WTC11 (cell line): ENCODE measurements at places on chromosomes 12 and 14. TPM values are rescaled to one million over a fixed set of nuclear protein-coding genes. Genes with fewer than 3 reads are reported as not detected.

The SLC39A9 gene
- total RNA-seq: 39.2 to 44.1 TPM (median 42.6 TPM) in 3 replicates

The PLA2G1B gene
- total RNA-seq: 0.92 to 1.8 TPM (median 1.4 TPM) in 3 replicates

The P2RX2 gene
- total RNA-seq: 1.6 to 2.6 TPM (median 2.1 TPM) in 3 replicates

The SDSL gene
- total RNA-seq: 0.41 to 0.96 TPM (median 0.52 TPM) in 3 replicates

The RPGRIP1 gene
- total RNA-seq: 0.41 to 0.71 TPM (median 0.50 TPM) in 3 replicates

The CLEC1A gene
- total RNA-seq: not detected in 3 replicates

DNA sequence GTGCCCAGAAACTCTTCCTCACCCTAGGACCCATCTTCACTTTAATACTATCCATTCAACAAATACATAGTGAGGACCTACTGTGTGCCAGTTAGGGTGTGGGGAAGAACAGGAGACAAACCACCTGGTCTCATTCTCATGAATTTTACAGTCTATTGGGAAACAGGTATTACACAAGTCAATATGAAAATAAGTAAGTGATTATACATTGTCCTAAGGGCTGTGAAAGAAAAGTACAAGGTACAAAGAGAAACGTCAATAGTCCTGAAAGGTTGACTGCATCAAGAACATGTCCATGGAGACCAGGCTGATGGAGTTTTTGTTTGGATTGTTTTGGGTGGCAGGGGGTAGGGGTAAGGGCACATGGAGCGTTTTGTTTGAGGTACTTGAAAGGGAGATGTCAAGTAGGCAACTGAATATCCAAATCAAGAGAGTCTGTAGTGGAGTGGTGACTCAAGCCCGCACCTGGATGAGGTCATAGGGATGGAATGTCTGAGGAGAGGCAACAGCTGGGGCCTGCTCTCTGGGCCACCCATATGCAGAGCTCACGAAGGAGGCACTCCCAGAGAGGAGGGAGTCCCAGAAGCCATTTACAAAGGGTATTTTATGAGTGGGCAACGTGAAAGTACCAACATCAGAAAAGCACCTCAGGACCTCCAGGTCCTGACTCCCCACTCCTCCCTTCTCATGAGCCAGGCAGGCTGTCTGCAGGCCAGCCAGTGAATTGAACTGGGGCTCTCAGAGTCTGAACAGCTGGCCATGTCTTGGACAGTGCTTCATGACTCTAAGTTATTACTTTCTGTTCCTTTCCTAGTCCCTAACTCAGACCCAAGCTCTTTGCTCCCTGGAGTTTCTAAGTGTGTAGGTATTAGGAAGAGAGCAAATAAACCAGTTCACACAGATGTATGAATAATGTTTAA, 272.0 kb downstream of the ZFP36L1 start:
- H3K27me3 ChIP-seq: no peaks in the 10 kb centered on the region
- DNase-seq: peak; percentile 48
- peaks cover 5% of the 10 kb centered on the region; the same call in 1 of the 2 replicates for H3K36me3 ChIP-seq
- H3K4me1 ChIP-seq: peaks cover 49% of the 10 kb centered on the region

GRCh38 chr12:16348435-16349130, 1.1 kb downstream of the MGST1 start:
- H3K4me1 ChIP-seq: peaks cover 55% of the 10 kb centered on the region
- H3K4me3 ChIP-seq: peak overlapping the region; percentile 84
- no peaks in the 10 kb centered on the region for H3K27me3 ChIP-seq
- peaks cover 27% of the 10 kb centered on the region for H3K36me3 ChIP-seq
- peak overlapping the region; percentile 96 for H3K27ac ChIP-seq

DNA sequence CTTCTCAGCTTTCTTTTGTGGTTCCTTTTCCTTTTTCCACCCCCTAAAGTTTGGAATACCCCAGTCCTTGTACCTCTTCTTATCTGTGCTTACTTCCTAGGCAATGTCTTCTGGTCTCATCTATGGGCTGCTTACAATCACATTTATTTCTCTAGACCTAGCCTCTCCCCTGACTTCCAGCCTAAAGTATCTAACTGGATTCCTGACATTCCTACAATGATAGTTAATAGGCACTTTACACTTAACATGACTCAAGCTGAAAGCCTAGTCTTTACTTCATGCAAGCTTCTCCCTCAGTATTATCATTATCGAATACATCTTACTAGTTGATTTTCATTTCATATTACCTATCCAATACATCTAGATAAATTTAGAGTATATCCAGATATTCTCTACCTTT, 21.2 kb downstream of the CLECL1 start:
- peaks cover 14% of the 10 kb centered on the region for H3K4me1 ChIP-seq
- no peaks in the 10 kb centered on the region; the same call in 1 of the 2 replicates for H3K27me3 ChIP-seq
- H3K27ac ChIP-seq: no peak overlapping the region
- no peak overlapping the region for H3K4me3 ChIP-seq
- DNase-seq: no peak

GRCh38 chr12:39393179-39393578, 49.7 kb downstream of the KIF21A start:
- H3K4me3 ChIP-seq: no peak overlapping the region; the same call in 1 of the 2 replicates
- no peaks in the 10 kb centered on the region; the same call in 1 of the 2 replicates for H3K27me3 ChIP-seq
- peaks cover 75% of the 10 kb centered on the region for H3K4me1 ChIP-seq
- H3K27ac ChIP-seq: peak overlapping the region; percentile 78
- peaks cover 2% of the 10 kb centered on the region; the same call in 1 of the 2 replicates for H3K36me3 ChIP-seq

DNA sequence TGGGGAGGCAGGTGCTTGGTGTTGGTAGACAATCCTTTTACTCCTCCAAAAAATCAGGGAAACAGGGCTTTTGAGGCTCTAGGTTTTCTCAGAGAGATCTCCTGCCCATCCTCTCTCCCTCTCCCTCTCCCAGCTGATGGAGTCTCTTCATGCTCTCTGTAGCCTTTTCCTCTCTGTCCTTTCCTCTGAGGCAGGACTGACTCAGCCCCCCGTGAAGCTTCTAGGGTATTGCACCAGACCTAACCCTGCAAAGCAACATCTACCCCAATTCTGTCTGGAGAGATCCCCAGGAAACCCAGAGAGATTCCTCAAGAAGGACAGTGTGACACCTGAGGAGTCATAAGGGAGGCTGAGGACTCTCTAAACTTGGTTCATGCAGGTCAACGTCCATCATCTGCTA, 66.4 kb downstream of the CRACR2A start:
- H3K4me3 ChIP-seq: no peak overlapping the region
- no peaks in the 10 kb centered on the region for H3K4me1 ChIP-seq
- no peak for DNase-seq
- no peak overlapping the region for H3K27ac ChIP-seq

GRCh38 chr12:3046441-3047200, 30.6 kb upstream of the TSPAN9 start:
- no peak overlapping the region for H3K4me3 ChIP-seq
- H3K4me1 ChIP-seq: peaks cover 12% of the 10 kb centered on the region
- H3K36me3 ChIP-seq: peaks cover 8% of the 10 kb centered on the region; the same call in 1 of the 2 replicates

- no peaks in the 10 kb centered on the region for H3K36me3 ChIP-seq
- peaks cover 100% of the 10 kb centered on the region for H3K27me3 ChIP-seq
- H3K27ac ChIP-seq: no peak overlapping the region
- H3K4me3 ChIP-seq: peak overlapping the region; percentile 81
Measured at GRCh38 chr12:48000878-48001504, 3.3 kb downstream of the COL2A1 start.

GRCh38 chr12:127726671-127727315, 540.2 kb upstream of the TMEM132C start:
- peaks cover 8% of the 10 kb centered on the region; the same call in 1 of the 2 replicates for H3K27me3 ChIP-seq
- no peaks in the 10 kb centered on the region for H3K4me1 ChIP-seq
- DNase-seq: no peak
- H3K27ac ChIP-seq: no peak overlapping the region

- H3K36me3 ChIP-seq: no peaks in the 10 kb centered on the region
- H3K27me3 ChIP-seq: no peaks in the 10 kb centered on the region
- no peak overlapping the region for H3K4me3 ChIP-seq
- H3K27ac ChIP-seq: no peak overlapping the region
- H3K4me1 ChIP-seq: peaks cover 2% of the 10 kb centered on the region; the same call in 1 of the 2 replicates
- DNase-seq: no peak
Measured at GRCh38 chr12:13165617-13166041, 30.9 kb upstream of the EMP1 start.

DNA sequence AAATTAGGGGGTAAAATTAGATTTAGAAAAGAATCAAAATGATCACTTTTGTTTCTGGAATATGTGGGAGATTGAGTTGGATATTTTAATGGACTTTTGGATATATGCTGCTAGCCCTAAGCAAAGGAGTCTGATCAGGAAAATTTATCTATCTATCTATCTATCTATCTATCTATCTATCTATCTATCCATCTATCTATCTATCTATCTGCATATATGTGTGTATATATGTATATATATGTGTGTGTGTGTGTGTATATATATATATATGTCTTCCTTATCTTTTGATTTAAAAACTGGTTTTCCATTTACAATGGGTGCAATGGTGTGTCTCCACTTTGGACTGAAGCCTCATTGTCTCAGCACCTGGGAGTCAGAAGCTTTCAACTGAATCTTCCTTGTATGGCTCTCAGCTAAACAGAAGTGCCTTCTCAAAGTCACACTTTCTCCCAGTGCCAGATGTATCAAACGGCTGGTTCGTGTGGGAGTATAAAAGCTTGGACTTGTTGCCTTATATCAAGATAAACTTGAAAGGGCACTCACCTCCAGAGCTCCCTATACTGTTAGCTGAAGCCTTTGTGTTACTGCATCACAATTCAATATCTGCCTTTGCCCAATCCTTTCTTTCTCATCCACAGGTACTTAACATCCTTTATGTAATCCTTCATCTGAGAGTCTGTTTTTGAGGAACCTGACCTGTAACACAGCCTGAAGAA, 31.6 kb upstream of the CD69 start:
- peaks cover 38% of the 10 kb centered on the region for H3K4me1 ChIP-seq
- H3K27ac ChIP-seq: no peak overlapping the region
- peaks cover 14% of the 10 kb centered on the region for H3K36me3 ChIP-seq
- no peak for DNase-seq
- H3K27me3 ChIP-seq: no peaks in the 10 kb centered on the region

- peaks cover 7% of the 10 kb centered on the region for H3K4me1 ChIP-seq
- H3K4me3 ChIP-seq: no peak overlapping the region
- no peaks in the 10 kb centered on the region for H3K27me3 ChIP-seq
Measured at GRCh38 chr12:64255249-64255648, 33.2 kb upstream of the KICS2 start.

- H3K27ac ChIP-seq: no peak overlapping the region
- H3K4me3 ChIP-seq: no peak overlapping the region
- no peaks in the 10 kb centered on the region for H3K36me3 ChIP-seq
- H3K27me3 ChIP-seq: no peaks in the 10 kb centered on the region
- no peak for DNase-seq
Measured at GRCh38 chr12:91778091-91778832, 367.4 kb downstream of the BTG1 start.

DNA sequence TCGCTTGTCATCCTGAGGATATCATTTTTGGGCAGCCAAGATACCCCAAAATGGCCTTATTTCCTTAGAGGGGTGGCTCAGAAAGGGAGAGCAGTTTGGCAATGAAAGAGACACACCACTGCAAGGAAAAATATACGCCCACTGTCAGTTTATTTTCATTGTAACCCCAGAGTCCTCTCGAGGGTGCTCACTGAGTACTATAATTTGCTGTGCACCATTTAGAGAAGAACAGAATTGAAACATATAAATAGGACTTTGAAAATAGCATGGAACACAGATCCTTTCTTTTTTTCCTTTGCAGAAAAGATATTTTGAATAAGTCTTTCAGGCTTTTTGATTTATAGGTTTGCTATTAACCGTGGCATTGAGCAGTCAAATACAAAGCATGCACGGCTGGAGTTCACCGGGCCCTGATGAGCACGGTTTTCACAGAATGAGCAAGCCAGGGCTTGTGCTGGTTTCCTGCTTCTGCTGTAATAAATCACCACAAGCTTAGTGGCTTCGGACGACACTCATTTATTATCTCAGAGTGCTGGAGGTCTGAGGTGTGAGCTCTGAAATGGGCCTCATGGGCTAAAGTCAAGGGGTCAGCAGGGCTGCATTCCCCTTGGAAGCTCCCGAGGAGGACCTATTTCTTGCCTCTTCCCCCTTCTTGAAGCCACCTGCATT, 152.3 kb downstream of the ZNF664 start:
- H3K4me3 ChIP-seq: no peak overlapping the region
- H3K4me1 ChIP-seq: peaks cover 52% of the 10 kb centered on the region
- no peak for DNase-seq
- H3K27me3 ChIP-seq: peaks cover 15% of the 10 kb centered on the region
- no peak overlapping the region for H3K27ac ChIP-seq
- 0 out of 2 replicates have a peak, but pooled peaks cover 4% of the 10 kb centered on the region for H3K36me3 ChIP-seq

- H3K36me3 ChIP-seq: peaks cover 8% of the 10 kb centered on the region
- no peak overlapping the region for H3K4me3 ChIP-seq
- H3K4me1 ChIP-seq: peaks cover 6% of the 10 kb centered on the region; the same call in 1 of the 2 replicates
- H3K27me3 ChIP-seq: no peaks in the 10 kb centered on the region
- H3K27ac ChIP-seq: no peak overlapping the region
- no peak for DNase-seq
Measured at GRCh38 chr14:60862283-60862682, 118.6 kb downstream of the TRMT5 start.

GRCh38 chr14:24296341-24297157, 3.0 kb downstream of the DHRS1 start:
- 0 out of 2 replicates have a peak, but pooled peaks cover 3% of the 10 kb centered on the region for H3K27me3 ChIP-seq
- H3K4me1 ChIP-seq: peaks cover 19% of the 10 kb centered on the region
- no peak overlapping the region for H3K4me3 ChIP-seq

DNA sequence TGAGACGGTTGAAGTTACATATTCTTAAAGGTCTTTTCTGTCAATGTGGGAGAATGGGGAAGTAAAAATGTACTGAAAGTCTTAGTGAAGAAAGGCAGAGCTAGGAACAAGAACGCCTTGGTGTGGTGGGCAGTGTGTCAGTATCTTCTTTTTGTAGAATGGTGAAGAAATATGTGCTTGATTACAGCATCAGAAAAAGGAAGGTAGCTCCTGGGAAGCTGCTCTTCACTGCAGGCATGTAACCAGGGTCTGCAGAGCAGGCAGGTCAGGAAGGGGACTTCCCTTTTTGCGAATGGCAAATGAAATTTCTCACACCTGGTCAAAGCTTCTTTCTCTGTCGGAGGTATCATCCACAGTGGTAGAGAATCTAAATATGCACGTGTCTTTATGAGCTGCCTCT, 226.2 kb downstream of the ADAMTS20 start:
- H3K27me3 ChIP-seq: no peaks in the 10 kb centered on the region
- H3K27ac ChIP-seq: no peak overlapping the region

DNA sequence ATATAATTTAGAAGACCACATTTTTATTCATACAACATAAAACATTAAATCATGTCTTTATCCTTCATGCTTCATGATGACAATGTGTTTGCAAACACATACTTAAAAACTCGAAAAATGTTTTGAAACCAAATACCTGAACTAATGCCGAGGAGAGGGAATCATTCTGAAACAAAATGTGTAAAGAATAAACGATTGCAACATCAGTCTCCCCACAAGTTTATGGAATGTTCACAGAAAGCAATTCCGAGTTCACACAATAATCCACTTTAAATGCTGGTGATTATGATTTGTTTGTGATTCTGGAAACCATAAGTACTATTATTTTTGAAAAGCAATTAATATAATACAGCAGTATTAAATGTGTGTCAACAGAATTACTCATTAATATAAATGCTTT, 84.5 kb upstream of the PDZRN4 start:
- no peak for DNase-seq
- no peaks in the 10 kb centered on the region for H3K36me3 ChIP-seq
- no peaks in the 10 kb centered on the region for H3K27me3 ChIP-seq
- H3K4me3 ChIP-seq: no peak overlapping the region
- no peaks in the 10 kb centered on the region for H3K4me1 ChIP-seq
